ENCODE measurements at places on chromosomes 3 and 15. TPM values are rescaled to one million over a fixed set of nuclear protein-coding genes. Genes with fewer than 3 reads are reported as not detected.

The ATP13A4 gene
- polyA plus RNA-seq: 0.24 TPM

DNA sequence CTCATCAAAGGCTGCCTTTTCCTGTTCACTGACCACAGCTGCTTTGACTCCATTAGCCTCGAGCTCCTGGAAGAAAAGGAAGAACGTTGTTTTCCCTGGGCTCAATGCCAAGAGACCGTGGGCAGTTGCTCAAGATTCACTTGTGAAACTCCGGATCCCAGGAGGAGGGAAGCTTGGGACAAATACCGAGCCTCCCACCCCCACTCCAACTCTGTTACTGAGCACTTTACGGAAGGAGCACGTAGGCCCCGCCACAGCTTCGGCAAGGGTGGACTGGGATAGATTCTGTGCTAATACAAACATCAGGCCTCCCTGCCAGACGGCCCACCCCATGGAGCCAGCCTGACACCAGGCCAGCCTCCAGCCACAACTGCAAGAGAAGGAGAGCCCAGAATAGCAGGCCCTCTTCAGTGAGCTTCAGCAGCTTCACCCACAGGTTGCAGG lies 10.8 kb upstream of the FANCD2 start:
- H3K27me3 ChIP-seq: no peaks in the 10 kb centered on the region
- DNase-seq: peak; percentile 45

DNA sequence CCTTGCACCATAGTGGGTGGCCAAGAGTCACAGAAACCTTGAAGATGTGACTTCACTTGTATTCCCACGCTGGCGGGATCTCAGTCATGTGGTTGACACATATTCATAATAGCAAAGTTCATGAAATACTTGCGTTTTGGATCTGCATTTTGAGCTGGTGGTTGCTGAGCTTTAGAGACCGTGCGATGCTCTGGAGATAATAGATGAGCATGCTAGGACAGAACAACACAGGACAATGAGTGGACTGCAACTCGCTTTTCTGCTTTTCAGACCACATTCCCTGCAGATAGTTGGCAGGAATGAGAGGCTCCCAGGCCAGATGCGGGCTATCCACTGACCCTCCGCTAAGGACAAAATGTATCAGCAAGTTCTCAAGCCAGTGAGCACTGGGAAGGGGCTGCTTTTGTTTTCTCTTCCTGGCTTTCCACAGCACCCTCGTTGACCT lies 13.8 kb upstream of the STARD5 start:
- H3K27ac ChIP-seq: no peak overlapping the region
- no peaks in the 10 kb centered on the region for H3K27me3 ChIP-seq
- no peaks in the 10 kb centered on the region for H3K36me3 ChIP-seq
- no peak overlapping the region for H3K4me3 ChIP-seq

The KNL1 gene
- 9.5 TPM for polyA plus RNA-seq

The ITIH1 gene
- polyA plus RNA-seq: not detected

The PLAAT1 gene
- polyA plus RNA-seq: 0.12 TPM

DNA sequence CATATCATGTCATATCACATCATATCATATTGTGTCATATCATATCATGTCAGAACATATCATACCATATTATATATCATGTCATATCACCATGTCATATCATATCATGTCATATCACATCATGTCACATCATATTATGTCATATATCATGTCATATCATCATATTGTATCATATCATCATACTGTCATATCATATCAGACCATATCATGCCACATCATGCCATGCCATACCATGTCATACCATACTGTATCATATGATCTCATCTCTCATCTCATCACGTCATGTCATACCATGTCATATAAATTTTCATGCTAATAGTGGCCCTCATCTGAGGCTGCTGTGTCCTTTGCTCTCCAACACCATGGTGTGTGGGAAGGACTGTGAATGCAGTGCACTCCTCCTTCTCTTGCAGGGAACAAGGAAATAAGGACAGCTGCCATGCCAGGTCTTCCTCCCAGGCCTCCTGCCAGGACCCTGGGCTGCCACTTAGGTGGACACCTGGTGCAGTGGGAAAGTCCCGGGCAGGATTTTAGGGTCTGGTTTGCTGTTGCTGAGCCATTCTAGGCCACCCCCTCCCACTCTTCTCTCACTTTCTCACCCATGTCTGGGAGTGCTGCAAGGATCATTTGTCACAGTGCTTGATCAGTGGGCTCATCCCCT lies 72.4 kb upstream of the TRPM1 start:
- DNase-seq: no peak
- H3K36me3 ChIP-seq: no peaks in the 10 kb centered on the region
- no peak overlapping the region for H3K27ac ChIP-seq
- no peak overlapping the region for H3K4me3 ChIP-seq
- no peaks in the 10 kb centered on the region for H3K27me3 ChIP-seq

DNA sequence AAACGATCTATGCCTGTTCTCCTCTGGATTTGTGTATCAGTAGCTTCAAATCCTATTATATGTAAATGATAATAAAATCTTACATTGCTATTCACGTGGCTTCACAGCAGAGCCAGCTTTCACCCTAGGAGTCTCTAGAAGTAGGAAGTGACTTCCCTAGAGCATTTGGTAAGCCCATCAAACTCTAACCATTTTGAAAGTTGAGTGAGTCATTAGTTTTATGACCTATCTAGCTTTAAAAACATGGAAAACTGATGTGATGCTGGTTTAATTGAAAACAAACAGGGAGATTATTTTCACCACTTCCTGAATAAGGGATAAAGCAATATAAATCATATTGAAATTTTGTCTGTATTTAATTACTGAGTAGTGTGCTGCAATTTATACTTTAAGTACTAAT lies 275.2 kb downstream of the EPHA6 start:
- no peak for DNase-seq
- H3K27me3 ChIP-seq: no peaks in the 10 kb centered on the region
- H3K4me3 ChIP-seq: no peak overlapping the region
- no peaks in the 10 kb centered on the region for H3K36me3 ChIP-seq

DNA sequence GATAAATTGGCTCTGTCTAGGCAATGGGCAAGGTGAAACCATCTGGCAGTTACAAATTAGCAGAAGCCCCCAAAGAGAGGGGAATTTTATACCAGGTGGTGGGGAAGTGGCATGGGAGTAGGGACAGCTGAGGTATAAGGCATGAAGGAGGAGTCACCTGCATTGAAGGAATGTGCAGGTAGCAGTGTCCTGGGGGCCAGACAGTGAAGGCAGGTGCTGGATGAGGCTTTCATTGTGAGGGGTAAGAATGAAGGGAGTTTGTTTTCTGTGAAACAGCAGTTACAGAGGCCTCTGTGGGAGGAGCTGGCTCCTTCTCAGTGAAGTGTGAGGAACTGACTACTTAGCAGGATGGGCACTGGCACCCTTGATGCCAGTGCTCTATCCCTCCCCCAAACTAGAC lies 19.1 kb upstream of the PXYLP1 start:
- no peak overlapping the region for H3K27ac ChIP-seq
- DNase-seq: no peak
- H3K4me1 ChIP-seq: no peaks in the 10 kb centered on the region
- no peaks in the 10 kb centered on the region for H3K27me3 ChIP-seq
- H3K4me3 ChIP-seq: no peak overlapping the region

GRCh38 chr3:51269466-51269865 lies 115.6 kb upstream of the MANF start:
- no peak overlapping the region for H3K27ac ChIP-seq
- H3K4me1 ChIP-seq: no peaks in the 10 kb centered on the region
- H3K27me3 ChIP-seq: no peaks in the 10 kb centered on the region
- no peak overlapping the region for H3K4me3 ChIP-seq
- H3K36me3 ChIP-seq: no peaks in the 10 kb centered on the region

The RBPMS2 gene
- not detected for polyA plus RNA-seq

- no peak overlapping the region for H3K4me3 ChIP-seq
- no peak for DNase-seq
- no peaks in the 10 kb centered on the region for H3K4me1 ChIP-seq
- H3K36me3 ChIP-seq: no peaks in the 10 kb centered on the region
- no peak overlapping the region for H3K27ac ChIP-seq
Observed at GRCh38 chr15:66692808-66693596, 9.0 kb upstream of the SMAD6 start.

GRCh38 chr3:122064326-122064725 lies 9.2 kb downstream of the CD86 start:
- H3K4me3 ChIP-seq: no peak overlapping the region
- H3K27ac ChIP-seq: no peak overlapping the region
- no peak for DNase-seq
- H3K27me3 ChIP-seq: no peaks in the 10 kb centered on the region
- H3K36me3 ChIP-seq: no peaks in the 10 kb centered on the region

The CCR5 gene
- polyA plus RNA-seq: 0.81 TPM

The NOX5 gene
- polyA plus RNA-seq: 0.04 TPM

- no peak overlapping the region for H3K27ac ChIP-seq
- H3K27me3 ChIP-seq: no peaks in the 10 kb centered on the region
- no peak overlapping the region for H3K4me3 ChIP-seq
- H3K4me1 ChIP-seq: no peaks in the 10 kb centered on the region
- peaks cover 27% of the 10 kb centered on the region for H3K36me3 ChIP-seq
Observed at GRCh38 chr3:183653209-183654064, 18.0 kb downstream of the KLHL24 start.

The GABRG3 gene
- polyA plus RNA-seq: not detected

DNA sequence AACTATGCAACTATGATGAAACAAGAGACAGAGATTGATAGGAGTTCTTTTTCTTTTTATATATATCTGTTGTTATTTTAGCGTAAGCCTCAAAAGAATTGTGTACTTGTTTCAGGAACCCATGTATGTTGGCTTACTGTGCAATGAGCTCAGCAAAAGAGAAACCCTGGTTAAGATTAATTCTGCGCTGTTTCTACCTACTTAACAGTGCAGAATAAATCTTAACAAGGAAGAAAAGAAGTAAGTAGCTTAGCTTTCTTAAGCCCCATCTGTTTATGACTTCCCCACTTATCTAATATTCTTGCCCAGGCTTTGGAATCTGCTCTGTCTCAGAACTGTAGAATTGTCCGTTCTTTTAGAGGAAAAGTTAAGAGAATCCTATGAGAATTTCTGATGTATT lies 27.4 kb downstream of the ECT2 start:
- no peak for DNase-seq
- H3K36me3 ChIP-seq: peaks cover 16% of the 10 kb centered on the region
- no peaks in the 10 kb centered on the region for H3K27me3 ChIP-seq
- H3K4me3 ChIP-seq: no peak overlapping the region

GRCh38 chr3:45546716-45547701 lies 47.5 kb upstream of the LIMD1 start:
- peaks cover 47% of the 10 kb centered on the region for H3K36me3 ChIP-seq
- no peak for DNase-seq
- H3K27ac ChIP-seq: peak overlapping the region; percentile 28
- no peaks in the 10 kb centered on the region for H3K27me3 ChIP-seq

The IL20RB gene
- 0.58 TPM for polyA plus RNA-seq

DNA sequence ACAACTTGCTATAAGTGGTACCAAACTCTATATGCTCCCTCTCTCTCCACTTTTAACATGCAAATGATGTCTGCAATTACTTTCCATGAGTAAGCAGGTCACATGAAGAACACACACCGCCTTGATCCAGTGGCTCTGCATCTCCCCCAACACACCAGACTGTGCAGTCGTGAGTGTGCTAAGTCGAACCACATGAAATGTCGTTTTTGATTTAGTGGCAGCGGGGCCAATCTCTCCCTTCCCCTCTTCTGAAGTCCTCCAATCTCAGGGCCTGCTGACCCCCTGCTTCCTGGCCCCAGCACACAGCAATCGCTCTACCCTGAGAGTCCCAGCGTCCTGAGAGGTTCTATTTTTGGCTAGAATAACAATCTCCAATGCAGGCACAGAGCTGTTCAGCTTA lies 312.5 kb downstream of the SHQ1 start:
- no peaks in the 10 kb centered on the region for H3K36me3 ChIP-seq
- no peaks in the 10 kb centered on the region for H3K27me3 ChIP-seq
- no peak overlapping the region for H3K27ac ChIP-seq
- DNase-seq: no peak
- no peaks in the 10 kb centered on the region for H3K4me1 ChIP-seq

GRCh38 chr15:55564347-55565145 lies 23.6 kb downstream of the PYGO1 start:
- DNase-seq: no peak
- no peaks in the 10 kb centered on the region for H3K27me3 ChIP-seq
- no peaks in the 10 kb centered on the region for H3K36me3 ChIP-seq
- H3K4me3 ChIP-seq: no peak overlapping the region
- no peaks in the 10 kb centered on the region for H3K4me1 ChIP-seq

GRCh38 chr3:45464336-45465170 lies 76.2 kb downstream of the LARS2 start:
- DNase-seq: no peak
- no peak overlapping the region for H3K4me3 ChIP-seq
- no peaks in the 10 kb centered on the region for H3K4me1 ChIP-seq
- no peaks in the 10 kb centered on the region for H3K27me3 ChIP-seq
- H3K36me3 ChIP-seq: peaks cover 4% of the 10 kb centered on the region

DNA sequence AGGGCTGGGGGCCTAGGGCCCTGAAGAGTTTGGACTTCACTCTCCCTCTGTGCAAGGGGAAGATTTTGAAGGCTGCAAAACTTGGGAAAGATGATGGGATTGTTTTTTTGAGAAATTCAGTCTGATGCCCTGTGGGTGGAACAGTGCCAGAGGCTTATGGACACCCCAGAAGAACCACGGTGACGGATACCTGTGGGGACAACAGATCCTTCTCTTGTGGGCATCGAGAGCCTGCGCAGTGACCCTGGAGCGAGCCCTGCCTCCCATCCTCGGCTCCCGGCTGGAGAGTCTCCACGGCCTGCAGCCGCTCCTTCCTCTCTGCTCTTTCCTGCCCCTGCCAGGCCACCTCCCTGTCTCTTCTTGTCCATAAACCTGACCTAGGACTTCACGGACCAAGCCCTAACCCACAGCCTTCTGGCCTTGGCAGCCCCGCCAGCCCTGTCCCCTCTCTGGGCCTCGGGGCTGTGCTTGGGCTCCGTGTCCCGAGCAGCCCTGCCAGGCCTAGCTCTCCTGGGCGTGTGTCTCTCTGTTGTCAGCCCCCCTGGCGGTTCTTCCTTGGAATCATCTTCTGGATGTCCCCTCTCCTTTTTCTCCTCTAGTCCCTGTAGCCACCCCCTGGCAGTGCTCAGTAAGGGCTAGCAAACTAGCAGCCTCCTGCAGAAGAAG lies 98.4 kb downstream of the VGLL4 start:
- no peaks in the 10 kb centered on the region for H3K36me3 ChIP-seq
- H3K27me3 ChIP-seq: no peaks in the 10 kb centered on the region
- no peak for DNase-seq
- H3K27ac ChIP-seq: no peak overlapping the region
- H3K4me3 ChIP-seq: no peak overlapping the region

- no peaks in the 10 kb centered on the region for H3K27me3 ChIP-seq
- H3K36me3 ChIP-seq: no peaks in the 10 kb centered on the region
- H3K4me1 ChIP-seq: no peaks in the 10 kb centered on the region
- no peak overlapping the region for H3K4me3 ChIP-seq
- DNase-seq: no peak
Observed at GRCh38 chr15:65845826-65846519, 23.3 kb upstream of the RAB11A start.

The REC114 gene
- polyA plus RNA-seq: not detected

The ALS2CL gene
- 34.3 TPM for polyA plus RNA-seq

DNA sequence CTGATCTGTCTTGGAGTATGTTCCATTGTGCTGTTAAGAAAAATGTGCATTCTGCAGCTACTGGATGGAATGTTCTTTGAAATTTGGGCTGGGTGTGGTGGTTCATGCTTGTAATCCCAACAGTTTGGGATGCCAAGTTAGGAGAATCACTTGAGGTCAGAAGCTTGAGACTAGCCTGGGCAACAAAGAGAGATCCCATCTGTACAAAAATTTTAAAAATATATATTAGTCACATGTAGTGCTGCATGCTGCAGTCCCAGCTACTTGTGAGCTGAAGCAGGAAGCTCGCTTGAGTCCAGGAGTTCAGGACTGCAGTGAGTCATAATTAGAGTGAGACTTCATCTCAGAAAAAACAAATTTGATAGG lies 62.8 kb upstream of the PLSCR4 start:
- H3K36me3 ChIP-seq: no peaks in the 10 kb centered on the region
- peak; percentile 13 for DNase-seq
- H3K4me1 ChIP-seq: no peaks in the 10 kb centered on the region
- H3K27ac ChIP-seq: no peak overlapping the region
- no peak overlapping the region for H3K4me3 ChIP-seq

The GABRR3 gene
- not detected for polyA plus RNA-seq

The CPEB1 gene
- 2.8 TPM for polyA plus RNA-seq

Measured in small intestine (tissue), 16 donors.